Endothelial cell of umbilical vein (primary cell): ENCODE measurements at places on chromosomes 16 and 17. TPM values are rescaled to one million over a fixed set of nuclear protein-coding genes. Genes with fewer than 3 reads are reported as not detected.
A peak's percentile ranks its signal among the peaks of the same experiment; 100 is the strongest.

DNA sequence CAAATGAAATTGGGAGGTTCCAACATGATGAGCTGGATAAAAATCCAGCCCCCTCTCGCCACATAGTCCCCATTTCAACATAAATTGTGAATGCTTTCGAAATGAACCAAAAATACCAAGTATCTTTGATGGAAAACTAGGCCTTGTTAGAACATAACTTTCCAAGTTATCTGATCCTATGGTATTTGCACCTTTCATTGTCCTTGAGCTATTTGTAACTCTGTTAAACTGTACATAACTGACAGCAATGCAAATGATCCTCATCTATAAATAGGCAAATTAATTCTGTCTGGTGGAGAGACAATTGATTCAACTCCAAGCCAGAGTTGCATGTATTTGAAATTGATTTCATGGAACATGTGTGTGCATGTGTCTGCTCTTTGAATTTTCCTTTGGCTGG, 18.2 kb downstream of the CMTM4 start:
- no peak for DNase-seq

DNA sequence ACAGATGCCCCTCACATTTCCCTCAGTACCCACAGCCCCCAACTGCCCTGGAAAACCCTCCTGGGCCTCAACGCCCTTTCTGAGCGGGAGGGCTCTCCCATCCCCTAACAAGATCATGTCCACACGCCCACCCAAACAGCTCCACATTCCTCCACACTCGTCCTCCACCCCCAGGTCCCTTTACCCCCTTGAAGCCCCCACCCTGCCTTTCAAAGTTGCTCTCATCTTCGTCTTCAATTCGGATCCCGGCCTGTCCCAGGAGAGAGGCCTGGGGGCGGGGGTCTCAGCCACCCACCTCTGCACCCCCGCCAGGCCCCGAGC, 14.3 kb downstream of the HOXB4 start:
- DNase-seq = no peak

GRCh38 chr16:27429330-27429871, 27.4 kb downstream of the IL21R start:
- DNase-seq = no peak

DNA sequence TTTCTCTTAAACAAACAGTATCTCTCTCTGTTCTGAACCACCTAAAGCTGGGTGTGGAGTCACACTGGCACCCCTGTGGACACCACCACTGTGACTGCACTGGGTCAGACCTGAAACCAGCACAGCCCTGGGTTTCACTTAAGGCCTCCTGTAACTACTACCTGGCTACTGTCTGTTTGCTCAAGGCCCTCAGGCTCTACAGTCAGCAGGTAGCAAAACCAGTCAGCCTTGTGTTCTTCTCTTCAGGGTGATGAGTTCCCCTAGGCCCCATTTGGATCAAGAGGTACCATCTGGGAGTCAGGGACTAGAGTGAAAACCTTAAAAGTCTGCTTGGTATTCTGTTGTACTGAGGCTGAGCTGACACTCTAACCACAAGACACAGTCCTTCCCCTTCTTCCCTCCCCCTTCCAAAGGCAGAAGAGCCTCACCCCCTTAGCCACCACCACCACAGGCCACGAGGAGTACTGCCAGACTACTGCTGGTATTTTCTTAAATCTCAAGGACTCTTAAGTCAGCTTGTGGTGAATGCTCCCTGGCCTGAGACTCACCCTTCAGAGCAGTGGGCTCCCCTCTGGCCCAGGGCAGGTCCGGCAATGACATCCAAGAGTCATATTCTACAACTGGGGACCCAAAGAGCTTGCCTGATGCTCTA, 153.2 kb upstream of the MON1B start:
- no peak for DNase-seq

DNA sequence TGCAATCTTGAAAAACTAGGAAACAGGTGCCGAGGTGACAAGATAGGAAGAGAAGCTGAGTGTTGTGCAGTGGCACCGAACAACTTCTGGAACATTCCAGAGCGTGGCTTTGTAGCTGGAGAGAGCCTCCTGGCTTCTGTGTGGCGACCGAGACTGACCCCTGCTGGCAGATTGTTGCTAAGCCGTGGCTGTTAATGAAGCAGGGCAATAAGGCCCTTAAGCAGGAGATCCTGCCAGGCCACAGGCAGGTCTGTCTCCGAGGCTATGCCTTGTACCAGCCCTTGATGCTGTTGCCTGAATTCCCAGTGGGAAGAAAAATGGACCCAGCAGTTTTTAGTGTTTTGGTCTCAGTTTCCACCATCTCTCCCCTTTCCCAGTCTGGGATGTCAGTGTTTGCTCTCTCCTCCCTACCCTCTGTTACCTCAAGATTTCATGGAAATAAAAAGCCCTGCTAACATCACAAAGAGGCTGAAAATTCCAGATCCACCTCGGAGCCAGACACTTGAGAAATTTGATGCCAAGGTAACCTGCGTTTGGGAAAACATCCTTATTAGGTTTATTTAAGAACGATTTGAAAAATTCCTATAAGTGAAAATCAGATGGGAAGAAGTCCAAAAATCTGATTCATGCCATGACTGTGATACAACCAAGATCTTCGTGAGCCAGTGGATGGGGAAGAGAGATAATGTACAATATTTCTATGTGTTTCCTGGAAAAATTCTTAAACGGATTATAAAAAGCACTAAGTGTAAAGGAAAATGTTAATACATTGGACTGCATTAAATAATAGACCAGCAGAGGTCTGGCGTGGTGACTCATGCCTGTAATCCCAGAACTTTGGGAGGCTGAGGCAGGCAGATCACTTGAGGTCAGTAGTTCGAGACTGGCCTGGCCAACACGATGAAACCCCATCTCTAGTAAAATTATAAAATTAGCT, 265.1 kb downstream of the PRKCA start:
- peak; percentile 97 for DNase-seq

DNA sequence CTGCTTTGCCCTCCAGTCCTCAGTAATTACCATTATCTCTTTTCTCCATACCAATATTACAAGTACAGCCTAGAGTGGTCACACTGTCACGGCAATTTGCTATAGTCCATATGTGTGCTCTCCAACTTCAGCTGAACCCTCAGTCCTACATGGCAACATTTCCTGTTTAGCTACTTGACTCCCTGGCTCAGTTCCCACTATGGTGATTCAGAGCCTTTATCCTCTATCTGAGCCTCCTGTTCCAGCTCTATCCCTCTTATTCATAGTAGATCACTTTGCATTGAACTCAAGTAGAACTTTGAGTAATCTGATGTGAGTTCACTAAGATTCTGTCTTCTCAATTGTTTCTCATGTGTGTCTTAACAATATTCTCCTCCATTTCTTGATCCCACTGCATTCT, 43.7 kb upstream of the GOSR1 start:
- DNase-seq = peak; percentile 98

GRCh38 chr17:79715943-79716797, 14.6 kb upstream of the ENPP7 start:
- no peak for DNase-seq

- no peak for DNase-seq
Measured at GRCh38 chr16:88741368-88741767, 35.1 kb downstream of the CTU2 start.

GRCh38 chr17:82332669-82333278, 792 bp downstream of the SECTM1 start:
- peak; percentile 8 for DNase-seq

DNA sequence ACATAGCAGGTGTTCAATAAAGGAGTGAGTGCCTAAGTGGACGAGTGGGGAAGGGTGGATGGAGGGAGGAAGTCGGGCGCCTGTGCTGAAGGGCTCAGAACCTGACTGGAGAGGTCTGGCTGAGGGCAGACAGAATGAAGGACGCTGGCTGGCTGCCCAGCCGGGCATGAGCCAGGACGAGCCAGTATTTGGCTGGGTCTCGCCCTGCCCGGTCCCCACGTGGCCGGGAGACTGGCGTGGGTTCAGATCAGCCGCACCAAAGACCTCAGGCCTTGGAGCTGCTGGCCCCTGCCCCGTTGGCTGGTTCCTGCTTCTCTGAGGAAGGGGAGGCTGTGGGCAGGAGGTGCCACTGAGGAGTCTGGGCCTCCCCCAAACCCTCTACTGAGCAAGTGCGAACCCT, 79.8 kb downstream of the ENGASE start:
- no peak for DNase-seq

- no peak for DNase-seq
Measured at GRCh38 chr16:73356401-73357079, 308.6 kb upstream of the ZFHX3 start.

DNA sequence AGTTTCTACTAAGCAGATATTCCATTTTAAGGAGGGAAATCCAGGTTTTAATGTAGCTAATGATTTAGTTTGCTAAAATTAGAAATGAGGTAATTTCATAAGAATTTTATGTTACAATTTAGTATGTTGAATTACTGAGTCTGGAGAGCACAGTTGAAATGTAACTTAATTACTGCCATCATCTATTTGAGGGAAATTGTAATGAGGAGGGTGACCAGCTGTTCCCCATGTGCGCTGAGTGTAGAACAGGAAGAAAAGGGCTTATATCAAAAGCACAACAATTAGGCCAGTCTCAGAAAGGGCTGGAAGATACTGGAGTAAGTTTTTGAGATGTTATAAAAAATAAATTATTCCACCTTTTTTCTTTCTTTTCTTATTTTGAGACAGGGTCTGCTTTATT, 735.1 kb upstream of the GOT2 start:
- no peak for DNase-seq

GRCh38 chr16:84930298-84931106, 80.8 kb downstream of the ZDHHC7 start:
- DNase-seq = no peak

DNA sequence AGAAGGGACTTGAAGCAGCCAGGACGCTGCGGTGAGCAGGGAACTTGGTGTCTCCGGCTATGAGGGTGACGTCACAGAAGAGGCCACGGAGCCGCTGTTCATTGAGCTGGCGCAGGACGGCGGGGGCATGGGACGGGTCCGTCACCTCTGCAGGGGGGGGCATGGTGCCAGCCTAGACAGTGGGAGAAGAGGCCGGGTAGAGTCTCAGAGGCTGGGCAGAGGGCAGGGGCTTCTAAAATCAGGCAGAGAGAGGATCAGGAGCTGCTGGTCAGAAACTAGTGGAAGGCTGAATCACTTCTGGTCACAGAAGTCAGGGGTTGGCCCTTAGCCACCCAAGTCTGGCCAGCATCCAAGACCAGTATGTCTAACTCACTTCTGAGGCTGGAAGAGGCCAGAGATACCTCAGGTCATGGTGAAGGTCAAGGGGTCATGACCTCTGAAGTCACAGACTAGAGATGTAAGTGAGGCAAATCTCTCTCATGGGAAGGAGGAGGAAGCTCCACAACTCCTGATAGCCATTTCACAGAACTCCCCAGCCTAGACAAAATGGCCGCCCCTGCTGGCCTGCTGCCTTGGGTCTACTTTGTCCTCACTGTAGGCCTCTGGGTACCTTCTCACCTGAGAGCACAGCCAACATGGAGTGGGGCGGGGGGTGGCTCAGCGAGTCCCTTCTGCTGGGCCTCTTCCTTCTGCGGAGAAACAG, 12.6 kb downstream of the ZBTB4 start:
- DNase-seq = peak; percentile 53

DNA sequence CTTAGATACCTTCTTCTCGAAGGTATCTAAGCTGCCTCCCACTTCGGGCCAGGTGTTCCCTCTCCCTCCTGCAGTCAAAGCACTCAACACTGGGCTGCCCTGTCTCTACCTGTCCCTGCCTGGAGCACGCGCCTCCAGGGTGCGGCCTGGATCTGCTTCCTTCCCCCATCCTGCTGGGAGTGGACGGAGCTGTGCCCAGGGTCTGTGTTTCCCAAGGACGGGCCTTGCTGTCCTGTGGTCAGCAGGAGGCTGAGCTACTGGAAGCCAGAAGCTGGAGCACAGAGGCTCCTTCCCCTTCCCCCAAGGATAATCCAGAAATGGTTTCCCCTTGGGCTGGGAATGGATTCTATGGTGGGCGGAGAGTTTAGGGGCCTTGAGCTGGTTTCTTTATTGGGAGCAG, 16.7 kb downstream of the LLGL2 start:
- DNase-seq = no peak

DNA sequence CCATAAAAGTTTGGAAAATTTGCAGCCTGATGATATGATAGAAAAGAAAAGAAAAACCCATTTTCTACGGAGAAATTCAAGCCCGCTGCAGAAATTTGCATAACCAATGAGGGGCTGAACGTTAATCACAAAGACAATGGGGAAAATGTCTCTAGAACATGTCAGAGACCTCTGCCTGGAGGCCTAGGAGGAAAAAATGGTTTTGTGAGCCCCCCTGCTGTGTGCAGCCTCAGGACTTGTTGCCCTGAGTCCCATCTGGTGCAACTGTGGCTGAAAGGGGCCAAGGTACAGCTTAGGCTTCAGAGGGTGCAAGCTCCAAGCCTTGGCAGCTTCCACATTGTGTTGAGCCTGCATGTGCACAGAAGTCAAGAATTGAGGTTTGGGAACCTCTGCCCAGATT, 1267.4 kb upstream of the GOT2 start:
- DNase-seq = no peak

GRCh38 chr16:2992383-2993081, 12.3 kb upstream of the PKMYT1 start:
- DNase-seq = no peak

DNA sequence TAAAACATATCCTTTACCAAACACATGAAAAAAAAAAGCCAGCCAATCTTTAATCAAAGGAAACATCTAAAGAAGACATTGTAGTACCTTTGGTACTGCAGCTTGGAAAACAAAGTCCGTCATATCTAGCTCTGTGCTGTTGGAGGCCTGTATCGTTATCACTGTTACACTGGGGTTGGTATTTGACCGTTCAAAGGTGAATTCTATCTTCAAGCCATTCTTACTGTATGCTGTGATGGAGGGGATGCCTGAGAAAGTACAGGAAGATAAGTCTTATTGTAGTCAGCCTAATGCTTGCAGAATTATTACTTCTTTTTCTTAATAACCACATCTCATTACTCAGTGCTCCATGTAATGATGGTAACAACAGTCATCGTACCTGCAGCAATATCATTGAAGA, 14.4 kb upstream of the PHLPP2 start:
- no peak for DNase-seq

GRCh38 chr17:16916557-16916920, 55.4 kb downstream of the TNFRSF13B start:
- no peak for DNase-seq

Gene CCL7
- not detected in 2 replicates for total RNA-seq

Gene KRTAP2-1
- total RNA-seq = not detected in 2 replicates

Gene TNFRSF12A
- 162 and 169 TPM in 2 replicates for total RNA-seq

Gene HIGD1B
- total RNA-seq = not detected in 2 replicates

Gene JUP
- 170 and 171 TPM in 2 replicates for total RNA-seq

Gene WDR59
- total RNA-seq = 60.0 and 62.2 TPM in 2 replicates

Gene CD300A
- total RNA-seq = not detected in 2 replicates

Gene NHLRC4
- 0.30 and 0.73 TPM in 2 replicates for total RNA-seq

Gene USP32
- 48.5 and 52.9 TPM in 2 replicates for total RNA-seq
